Ascending aorta (tissue), 2 donors: ENCODE measurements at places on chromosomes 1 and 21. TPM values are rescaled to one million over a fixed set of nuclear protein-coding genes. Genes with fewer than 3 reads are reported as not detected.

GRCh38 chr1:19756480-19756879, 43.2 kb downstream of the TMCO4 start:
- DNase-seq, result no peak

Gene PLA2G2C
- total RNA-seq, result not detected

- DNase-seq, result peak; percentile 80
These were observed 179.1 kb downstream of the PSMG1 start for GRCh38 chr21:39003982-39004633.

DNA sequence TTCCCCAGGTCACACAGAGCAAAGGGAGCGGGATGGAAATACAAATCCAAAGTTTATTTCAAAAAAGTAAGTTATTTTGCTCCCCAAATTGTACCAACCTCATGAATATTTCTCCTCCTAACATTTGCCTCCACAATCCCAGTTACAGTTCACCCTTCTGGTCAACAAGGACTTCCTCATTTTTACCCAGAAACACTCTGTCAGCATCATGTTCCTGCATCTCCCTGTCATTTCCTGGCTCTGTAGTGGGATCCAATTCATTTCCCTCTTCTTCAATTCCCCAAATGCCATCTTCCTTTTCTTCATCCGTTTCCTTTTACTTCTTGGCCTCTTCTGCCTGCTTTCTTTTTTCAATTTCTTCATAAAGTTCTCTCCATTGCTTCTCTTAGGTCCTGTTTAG, 32.0 kb upstream of the EPS15 start:
- no peak for DNase-seq

GRCh38 chr1:65317866-65318653, 8.7 kb downstream of the DNAJC6 start:
- DNase-seq, result no peak

Gene RHBDL2
- not detected for total RNA-seq

Gene C1orf50
- 0.64 TPM for total RNA-seq

GRCh38 chr21:46126309-46127238, 28.7 kb downstream of the COL6A2 start:
- DNase-seq, result peak; percentile 7

Gene ADGRB2
- 1.9 TPM for total RNA-seq

DNA sequence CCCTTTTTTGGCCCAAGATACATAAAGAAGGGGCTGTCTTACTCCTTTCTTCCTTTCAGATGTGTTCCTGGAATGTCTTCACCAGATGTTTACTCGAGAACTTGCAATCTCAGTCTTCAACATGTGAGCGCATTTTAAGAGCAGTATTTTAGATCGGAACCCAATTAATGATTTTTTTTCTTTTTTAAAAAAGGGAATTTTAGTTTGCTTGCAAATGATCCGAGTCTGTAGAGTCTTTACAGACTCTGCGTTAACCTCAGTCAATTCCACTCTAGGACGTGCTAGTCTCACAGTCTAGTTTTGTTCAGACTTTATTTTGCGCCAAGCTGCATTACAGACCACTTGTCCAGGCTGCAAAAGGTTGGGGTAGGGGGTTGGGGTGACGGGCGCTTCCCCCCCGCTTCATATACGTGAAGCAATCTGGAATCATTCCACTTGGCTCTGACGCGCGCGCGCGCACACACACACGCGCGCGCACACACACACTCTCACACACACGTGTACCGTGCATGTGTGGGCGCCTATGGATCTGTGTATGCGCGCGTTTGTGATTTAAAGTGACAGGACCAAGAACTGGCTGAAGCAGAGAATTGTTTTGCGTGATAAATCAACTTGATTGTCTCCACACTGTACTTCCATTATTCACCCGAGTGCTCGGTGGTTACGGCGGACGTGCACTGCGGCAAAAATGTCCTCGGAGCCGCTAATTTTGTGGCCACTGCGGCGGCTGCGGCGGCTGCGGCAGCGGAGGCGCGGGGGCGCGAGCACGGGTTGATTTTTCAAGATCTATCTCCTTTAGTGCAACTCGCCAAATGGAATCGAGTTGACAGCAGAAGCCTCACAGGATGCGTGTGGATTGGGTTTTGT, 25.6 kb upstream of the NFIA start:
- DNase-seq, result no peak

GRCh38 chr1:215863796-215864195, 296.7 kb downstream of the KCTD3 start:
- DNase-seq, result no peak

Gene PTPRF
- total RNA-seq, result 43.6 TPM

GRCh38 chr1:160718210-160718609, 6.6 kb upstream of the CD48 start:
- no peak for DNase-seq

Gene SLAMF6
- total RNA-seq, result not detected
